ENCODE measurements at places on chromosomes 13 and 19. TPM values are rescaled to one million over a fixed set of nuclear protein-coding genes. Genes with fewer than 3 reads are reported as not detected.

Gene SELENOV
- not detected for total RNA-seq

DNA sequence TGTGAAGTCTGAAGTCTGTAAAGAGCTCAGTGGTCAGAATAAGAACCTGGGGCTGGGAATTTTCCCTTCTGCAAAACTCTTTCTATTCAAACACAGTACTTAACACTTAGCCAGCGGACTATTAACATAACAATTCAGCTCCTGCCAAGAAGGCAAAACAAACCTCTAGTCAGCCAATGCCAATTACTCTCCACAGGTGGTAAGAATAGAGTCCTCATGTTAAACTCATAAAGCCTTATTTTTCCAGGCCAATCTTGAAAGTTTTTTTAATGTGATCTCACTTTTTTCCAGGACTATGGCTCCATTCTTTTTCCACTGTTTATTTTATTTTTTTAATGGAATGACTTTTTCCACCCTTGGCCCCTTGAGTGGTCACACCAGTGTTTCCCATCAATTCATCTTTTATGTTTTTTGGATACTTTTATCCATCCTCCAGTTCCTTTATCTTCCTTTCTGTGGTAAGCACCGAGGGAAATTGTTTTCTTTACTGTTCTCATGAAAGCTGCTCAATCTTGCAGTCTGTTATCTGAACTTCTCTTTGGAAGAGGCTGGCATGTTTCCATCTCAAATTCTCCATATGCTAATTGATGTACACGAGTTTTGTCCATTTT lies 217.3 kb downstream of the LHFPL6 start:
- no peak for DNase-seq

Gene POLR2I
- total RNA-seq: 58.5 TPM

GRCh38 chr13:60164234-60164889 lies 634 bp upstream of the DIAPH3 start:
- no peak for DNase-seq

DNA sequence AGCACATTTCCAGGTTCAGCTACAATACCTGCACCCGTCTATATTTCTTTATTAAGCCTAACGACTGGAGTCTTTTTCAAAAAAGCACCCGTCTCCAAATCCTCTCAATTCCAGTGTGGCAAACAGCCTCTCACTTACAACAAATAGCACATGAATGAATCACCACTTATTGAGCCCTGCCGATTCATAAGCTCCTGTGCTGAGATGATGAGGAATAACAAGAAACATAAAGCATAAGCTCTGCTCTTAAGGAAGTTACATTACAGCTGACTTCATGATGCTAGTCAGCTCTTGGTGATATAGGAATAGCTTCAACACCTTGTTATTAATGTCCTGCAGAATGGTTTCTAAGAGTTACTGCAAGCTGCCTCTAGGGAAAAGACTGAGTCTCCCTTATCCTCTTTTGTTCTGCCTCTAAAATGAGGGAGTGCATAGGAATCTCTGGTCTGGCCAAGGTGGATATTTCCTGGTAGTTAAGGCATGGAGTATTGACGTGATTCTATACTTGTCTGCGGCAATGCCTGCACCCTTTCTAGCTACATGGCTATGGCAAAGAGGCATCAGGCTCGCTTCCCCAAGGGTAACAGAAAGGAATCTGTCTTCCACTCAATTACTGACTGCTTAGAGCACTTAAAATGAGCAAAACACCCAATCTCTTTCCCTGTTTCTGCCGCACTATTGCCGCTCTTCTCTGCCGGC lies 195.7 kb downstream of the KLF12 start:
- DNase-seq: no peak

Gene MARK4
- 12.7 TPM for total RNA-seq

- DNase-seq: no peak
These were observed 31.6 kb upstream of the POP4 start for GRCh38 chr19:29574510-29574909.

Gene TEAD2
- 29.7 TPM for total RNA-seq

- DNase-seq: no peak
These were observed 36.2 kb downstream of the METTL21C start for GRCh38 chr13:102658660-102659059.

DNA sequence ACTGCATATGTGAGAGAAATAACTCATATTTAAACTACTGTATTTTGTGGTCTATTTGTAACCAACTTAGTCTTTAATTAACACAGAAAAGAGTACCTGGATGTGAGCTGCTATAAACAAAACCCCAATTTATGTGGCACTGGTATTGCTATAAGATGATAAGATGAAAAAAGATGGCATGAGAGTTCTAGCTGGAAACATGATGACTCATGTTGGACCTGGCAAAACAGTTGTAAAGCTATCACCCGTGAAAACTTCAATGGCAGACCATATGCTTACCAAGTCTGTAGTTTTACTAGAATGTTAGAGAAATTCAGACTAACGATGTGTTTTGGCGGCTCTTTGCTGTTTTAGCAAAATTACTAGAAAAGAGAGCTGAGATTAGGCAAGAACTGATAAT lies 69.6 kb upstream of the PCDH9 start:
- no peak for DNase-seq

Gene FAM216B
- not detected for total RNA-seq

- DNase-seq: no peak
These were observed 5.5 kb downstream of the ACP4 start for GRCh38 chr19:50795664-50796073.

DNA sequence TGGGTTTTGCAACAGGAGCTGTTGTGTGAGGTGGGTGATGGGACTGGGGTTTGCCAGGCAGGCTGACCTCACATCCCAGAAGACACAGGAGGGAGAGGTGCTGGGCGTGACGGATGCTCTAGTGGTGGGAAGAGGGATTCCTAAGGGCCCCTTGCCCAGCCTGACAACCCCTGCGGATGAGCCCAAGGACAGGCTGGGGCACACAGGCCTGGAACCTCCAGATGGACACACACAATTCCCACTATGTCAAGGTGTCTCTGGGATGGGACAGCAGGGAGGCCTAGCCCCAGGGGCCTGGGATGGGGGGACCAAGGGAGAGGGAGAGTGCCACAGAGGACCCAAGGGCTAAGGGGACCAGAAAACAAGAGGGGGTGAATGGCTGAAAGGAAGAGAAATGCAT lies 191.5 kb downstream of the ZNF536 start:
- DNase-seq: no peak

- no peak for DNase-seq
These were observed 43.4 kb upstream of the AKAP11 start for GRCh38 chr13:42228527-42228926.

- no peak for DNase-seq
These were observed 1734.7 kb downstream of the SLITRK1 start for GRCh38 chr13:82147526-82147925.

GRCh38 chr13:20161275-20161950 lies 561 bp upstream of the GJA3 start:
- DNase-seq: no peak

DNA sequence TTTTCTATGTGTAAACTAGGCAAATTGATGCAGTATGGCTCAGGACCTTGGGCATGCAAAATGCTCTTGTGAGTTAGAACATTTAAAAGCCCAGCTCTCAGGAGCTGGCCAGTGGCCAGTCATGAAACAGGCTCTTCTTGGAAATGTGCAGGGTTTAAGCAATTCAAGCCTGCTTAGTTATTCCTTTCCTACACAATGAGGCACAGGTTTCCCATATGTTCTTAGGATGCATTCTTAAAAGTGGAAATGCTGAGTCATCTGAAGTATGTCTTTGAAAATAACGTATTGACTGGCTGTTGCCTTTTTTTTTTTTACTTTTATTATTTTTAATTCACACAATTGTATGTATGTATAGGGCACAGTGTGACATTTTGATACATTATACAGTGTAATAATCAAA lies 300.7 kb downstream of the SLC7A1 start:
- no peak for DNase-seq

DNA sequence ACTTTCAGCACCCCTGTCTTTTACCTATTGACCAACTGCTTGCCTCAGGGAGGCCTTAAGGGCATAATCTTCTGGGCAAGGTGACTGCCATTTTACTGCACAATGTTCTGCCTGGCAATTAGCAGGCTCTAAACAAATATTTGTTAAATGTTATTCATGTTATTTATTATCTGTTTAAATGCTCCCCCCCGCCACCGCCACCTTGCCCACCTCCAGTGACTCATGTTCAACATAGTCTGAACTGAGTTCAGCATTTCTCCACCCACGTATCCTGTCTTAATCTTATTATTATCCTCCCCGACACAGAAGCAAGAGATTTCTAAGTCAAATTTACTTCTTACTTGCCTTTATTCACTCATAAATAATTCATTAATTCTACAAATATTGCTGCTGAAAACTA lies 144.8 kb downstream of the LIG4 start:
- DNase-seq: no peak

Gene GRK1
- not detected for total RNA-seq

Gene ZNF610
- 0.48 TPM for total RNA-seq

DNA sequence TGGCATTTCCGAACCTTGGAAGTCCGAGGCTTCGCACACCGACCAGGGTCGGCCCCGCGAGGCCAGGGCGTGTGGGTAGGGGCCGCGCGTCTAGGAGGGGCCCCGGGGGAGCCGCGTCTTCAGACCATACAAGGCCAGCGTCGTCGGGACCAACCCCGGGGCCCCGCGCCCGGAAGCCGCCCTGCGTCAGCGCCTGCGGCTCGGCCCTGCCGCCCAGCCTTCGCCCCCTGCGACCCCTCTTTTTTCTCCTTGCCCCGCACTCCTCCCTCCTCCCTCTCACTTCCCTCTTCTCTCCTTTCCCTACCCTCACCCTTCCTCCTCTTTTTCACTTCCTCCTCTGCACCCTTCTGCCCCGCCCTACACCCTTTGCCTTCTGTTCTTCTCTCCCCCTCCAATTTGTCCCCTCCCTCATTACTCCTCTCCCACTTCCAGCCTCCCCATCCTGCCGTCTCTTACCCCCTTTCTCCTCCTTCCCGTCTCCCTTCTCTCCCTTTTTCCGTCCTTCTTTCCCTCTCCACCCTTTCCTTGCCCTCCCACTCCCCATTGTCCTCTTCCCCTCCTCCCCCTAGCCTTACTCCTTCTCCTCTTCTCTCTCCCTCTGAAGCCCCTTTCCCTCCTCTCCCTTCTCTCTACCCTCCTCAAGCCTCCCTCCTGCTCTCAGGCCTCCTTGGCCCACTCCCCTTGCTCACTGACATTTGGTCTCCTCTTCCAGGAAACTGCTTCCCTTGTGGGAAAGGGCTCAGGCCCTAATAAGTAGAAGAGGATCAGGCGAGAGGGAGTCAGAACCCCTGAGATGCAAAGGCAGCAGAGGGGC lies 2.2 kb upstream of the PLEKHG2 start:
- no peak for DNase-seq

- DNase-seq: peak; percentile 21
These were observed 6.3 kb downstream of the PLEKHF1 start for GRCh38 chr19:29671393-29672160.

- no peak for DNase-seq
These were observed 2.8 kb upstream of the NLRP12 start for GRCh38 chr19:53826876-53827275.

GRCh38 chr19:33241530-33242101 lies 16.0 kb upstream of the SLC7A10 start:
- DNase-seq: no peak

- no peak for DNase-seq
These were observed 42.7 kb downstream of the KDM4B start for GRCh38 chr19:5011476-5012238.

GRCh38 chr19:18865106-18865972 lies 30.6 kb downstream of the CERS1 start:
- DNase-seq: no peak

GRCh38 chr19:36030264-36031148 lies 2.2 kb downstream of the CLIP3 start:
- no peak for DNase-seq

DNA sequence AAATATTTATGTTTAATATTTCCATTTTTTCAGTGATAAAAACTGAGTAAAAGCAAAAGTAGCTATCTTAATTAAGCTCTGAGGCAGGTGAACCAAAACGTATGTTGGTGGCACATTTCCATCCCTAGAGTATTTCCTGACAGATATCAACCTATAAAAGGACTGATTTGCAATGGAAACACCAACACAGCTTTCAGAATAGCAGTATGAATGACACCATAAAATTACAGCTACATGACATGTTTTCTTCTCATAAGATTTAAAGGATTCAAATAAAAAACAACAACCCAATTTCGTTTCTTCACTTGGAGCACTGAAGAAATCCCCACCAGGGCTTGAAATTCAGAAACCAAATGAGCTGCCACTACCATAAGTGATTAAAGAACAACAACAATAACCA lies 194.4 kb downstream of the RFC3 start:
- DNase-seq: no peak

GRCh38 chr13:108525827-108526226 lies 103.6 kb upstream of the MYO16 start:
- DNase-seq: no peak

GRCh38 chr13:42011601-42012350 lies 36.7 kb upstream of the DGKH start:
- no peak for DNase-seq

DNA sequence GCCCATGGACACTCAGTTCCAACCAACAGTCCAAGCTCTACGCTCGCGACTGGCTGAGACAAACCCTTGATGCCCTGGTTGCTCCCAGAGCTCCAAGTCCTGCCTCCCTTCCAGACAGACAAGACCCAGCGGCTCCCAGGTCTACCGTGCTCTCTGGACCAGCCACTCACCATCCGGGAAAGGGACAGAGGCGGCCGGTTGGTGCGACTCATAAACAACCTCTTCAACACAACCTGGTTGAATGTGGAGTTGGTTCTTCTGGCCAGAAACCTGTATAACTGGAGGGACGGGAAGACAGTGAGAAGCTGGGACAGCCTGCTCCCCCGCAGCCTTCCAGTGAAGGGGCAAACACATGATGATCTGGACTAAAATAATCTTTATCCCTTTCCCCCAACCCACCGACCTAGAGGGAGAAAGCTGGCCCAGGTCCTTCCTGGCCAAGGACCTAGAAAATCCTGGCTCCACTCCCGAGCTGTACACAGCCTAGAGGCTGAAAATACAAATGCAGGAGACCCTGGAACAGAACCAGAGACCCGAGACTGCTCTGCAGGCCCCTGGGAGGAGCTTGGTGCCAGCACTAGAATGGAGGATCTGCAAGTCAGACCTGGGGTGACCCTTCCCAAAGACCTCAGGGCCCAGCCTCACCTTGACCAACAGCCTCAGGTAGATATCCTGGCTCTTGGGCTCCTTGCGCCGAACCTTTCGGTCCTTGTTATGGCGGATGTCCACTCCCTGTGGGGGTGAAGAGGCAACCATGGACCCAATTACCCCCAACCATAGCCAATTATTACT lies 1.6 kb downstream of the RPL18 start:
- DNase-seq: no peak

Gene DOCK6
- 17.1 TPM for total RNA-seq

- no peak for DNase-seq
These were observed 2.8 kb upstream of the RAX2 start for GRCh38 chr19:3774621-3775373.

DNA sequence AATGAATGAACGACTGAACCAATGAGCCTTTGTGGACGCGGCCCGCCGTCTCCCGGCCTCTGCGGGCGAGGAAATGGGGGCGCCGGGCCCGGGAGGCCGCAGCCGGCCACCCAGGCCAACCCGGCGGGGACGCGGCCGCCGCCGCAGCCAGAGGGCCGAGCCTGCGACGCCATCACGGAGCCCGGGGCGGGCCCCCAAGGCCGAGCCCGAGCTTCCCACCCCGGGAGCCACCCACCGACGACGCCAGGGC lies 216 bp downstream of the SUGP2 start:
- no peak for DNase-seq

- no peak for DNase-seq
These were observed 94.5 kb downstream of the ANKRD10 start for GRCh38 chr13:110820322-110820721.

Gene RGL3
- total RNA-seq: 6.5 TPM

Gene ZNF497
- 0.74 TPM for total RNA-seq

Data from omental fat pad (tissue), 4 donors.